AML-193 (cell line): ENCODE measurements at places on chromosomes 5 and 9.

DNA sequence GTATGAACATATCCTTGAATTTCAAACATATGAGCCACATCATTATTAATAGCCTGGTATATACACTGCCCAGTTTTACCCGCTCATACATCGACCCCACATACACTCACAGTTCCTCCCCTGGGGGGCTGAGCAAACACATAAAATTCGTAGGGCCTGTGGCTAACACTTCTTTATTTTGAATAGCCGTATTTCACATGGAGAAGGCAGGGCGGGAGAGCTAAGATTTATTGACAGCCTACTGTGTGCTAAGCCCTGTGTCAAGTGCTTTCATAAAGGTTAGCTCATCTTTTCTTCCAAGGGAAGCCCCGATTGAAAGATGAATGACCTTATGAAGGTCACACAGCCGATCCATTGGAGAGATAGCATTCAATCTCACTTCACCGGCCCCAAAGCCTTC lies 134.4 kb downstream of the ENC1 start:
- no peak for DNase-seq

DNA sequence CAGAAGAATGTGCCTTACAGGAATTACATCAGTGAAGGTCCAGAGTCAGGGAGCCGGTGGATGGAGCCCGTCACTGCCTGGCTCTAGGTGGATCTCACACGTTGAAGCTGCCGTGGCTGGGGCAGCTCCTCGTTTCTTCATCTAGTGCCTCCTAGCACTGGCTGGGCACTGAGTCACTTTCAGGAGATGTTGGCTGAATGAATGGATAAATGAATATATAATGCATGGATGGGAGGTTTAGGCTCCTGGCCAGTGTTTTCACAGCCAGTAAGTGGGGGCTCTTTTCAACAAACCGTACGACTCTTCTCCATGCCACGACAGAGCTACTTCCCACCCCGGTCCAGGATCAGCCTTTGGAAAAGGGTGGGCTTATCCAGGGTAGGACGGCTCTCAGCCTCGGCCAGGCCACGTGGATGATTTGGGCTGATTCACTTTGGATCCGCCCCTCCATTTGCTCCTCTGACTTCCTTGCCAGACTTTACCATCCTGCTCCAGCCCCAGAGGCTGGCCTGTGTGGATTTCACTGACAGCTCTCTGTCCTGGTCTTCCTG lies 1.3 kb upstream of the SH3PXD2B start:
- DNase-seq: no peak

DNA sequence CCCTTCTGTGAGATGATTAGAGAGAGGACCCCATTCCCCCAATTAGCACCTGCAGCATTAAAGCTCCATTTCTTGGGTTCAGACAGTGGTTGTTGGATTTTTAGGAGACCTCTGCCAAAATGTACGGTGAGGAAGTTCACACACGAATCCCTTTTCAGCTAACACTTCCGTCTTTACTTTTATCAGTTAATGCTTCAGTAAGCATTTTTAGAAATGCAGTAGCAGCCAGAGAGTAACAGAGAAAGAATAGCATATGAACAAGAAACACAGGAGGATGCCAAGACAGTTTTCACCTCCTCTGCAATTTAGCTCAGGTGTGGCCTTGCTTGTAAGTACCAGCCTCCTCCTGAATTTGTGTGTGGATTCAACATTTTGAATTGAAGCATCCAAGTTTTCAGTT lies 312.9 kb downstream of the ISL1 start:
- no peak for DNase-seq

- DNase-seq: no peak
Measured at GRCh38 chr9:115234094-115234493, 116.1 kb upstream of the TNC start.

- DNase-seq: peak; percentile 61
Measured at GRCh38 chr5:157271740-157272271, 5.9 kb downstream of the CYFIP2 start.

DNA sequence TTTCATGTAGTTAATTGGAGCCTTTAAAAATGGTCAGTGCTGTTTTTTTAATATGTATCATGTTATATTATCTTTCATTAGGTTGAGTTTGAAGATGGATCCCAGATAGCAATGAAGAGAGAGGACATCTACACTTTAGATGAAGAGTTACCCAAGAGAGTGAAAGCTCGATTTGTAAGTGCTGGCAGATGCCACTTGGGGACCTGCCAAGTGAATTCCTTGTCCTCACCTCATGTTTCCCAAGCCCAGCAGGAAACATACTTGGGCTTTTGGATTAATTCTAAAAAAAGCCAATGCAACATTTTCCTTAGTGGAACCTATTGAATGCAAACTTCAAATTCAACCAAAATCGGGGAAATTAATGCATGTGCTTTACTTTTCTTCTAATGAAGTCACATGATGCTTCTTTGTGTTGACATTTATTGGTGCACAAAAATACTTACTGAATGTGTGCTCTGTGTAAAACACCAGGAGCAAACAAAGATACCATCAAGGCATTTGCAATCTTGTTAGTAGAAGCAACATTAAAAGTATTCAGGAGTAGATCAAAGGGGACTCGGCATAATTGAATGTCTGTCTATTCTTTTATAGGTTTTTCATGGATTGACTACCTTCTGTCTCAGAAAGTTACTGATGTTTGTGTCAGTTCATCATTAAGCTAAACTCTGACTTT lies 412.1 kb downstream of the KDM4C start:
- DNase-seq: no peak

DNA sequence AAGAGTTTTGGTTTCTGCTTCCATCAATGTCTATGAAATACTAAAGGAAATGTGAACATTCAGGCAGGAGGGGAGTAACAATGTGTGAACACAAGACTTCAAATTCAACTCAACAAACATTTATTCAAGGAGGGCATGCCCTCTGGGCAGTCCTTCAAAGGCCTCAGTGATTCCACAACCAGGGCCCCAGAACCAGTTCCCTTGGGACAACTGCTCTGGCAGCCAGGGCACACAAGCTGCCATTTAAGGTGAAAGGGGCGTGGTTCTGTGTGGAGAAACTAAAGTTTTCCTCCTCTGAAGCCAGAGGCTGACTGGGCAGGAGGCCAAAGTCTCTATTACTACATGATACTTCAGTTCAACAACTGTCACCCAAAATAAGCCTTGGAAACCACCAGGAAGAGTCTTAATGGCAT lies 3.2 kb downstream of the RBM18 start:
- peak; percentile 9 for DNase-seq

- no peak for DNase-seq
Measured at GRCh38 chr5:123261752-123262151, 161.5 kb downstream of the CEP120 start.

- DNase-seq: no peak
Measured at GRCh38 chr5:149079883-149080282, 17.0 kb upstream of the SH3TC2 start.

GRCh38 chr5:10303699-10304170 lies 4.0 kb downstream of the CMBL start:
- DNase-seq: no peak

DNA sequence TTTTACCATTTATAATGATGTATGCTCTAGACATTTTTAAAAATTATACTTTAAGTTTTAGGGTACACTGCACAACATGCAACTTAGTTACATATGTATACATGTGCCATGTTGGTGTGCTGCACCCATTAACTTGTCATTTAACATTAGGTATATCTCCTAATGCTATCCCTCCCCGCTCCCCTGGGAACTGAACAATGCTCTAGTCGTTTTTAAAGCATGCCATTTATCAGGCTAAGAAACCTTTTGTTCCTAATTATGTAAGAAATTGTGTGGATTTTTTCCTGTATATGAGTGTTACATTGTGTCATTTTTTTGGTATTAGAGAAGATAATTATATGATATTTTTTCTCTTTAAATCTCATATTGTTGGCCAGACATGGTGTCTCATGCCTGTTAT lies 72.8 kb upstream of the SGCD start:
- DNase-seq: no peak

DNA sequence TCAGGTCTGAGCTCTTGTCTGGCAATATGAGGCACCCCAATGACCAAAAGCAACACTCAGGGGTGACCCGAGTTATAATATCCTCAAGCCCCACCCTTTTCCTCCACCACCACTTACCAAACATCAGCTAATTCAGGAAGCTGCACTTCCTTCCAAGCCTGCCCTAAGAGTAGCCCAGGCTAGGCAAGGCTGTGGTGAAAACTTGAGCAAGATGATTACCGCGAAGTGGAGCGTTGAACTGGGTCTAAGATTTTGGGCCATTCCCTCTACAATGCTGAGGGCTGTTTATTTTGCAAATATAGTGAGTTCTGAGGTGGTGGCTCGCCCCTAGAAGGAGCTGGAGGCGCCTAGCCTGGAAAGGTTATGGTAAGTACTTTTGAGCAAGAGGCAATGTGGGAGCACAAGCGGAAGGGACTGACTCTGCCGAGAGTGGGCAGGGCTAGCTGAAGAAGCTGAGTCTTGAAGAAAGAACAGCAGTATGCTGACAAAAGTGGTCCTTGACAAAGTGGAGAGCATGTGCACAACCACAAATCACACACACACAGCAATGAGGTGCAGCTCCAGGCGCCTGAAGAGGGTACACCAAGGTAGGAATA lies at the start of gene HK3:
HK3 (minus strand) TSS at position 51 of the 596 bp plus-strand sequence. CDS start 3,187 bp downstream, outside the sequence.
- peak; percentile 87 for DNase-seq

DNA sequence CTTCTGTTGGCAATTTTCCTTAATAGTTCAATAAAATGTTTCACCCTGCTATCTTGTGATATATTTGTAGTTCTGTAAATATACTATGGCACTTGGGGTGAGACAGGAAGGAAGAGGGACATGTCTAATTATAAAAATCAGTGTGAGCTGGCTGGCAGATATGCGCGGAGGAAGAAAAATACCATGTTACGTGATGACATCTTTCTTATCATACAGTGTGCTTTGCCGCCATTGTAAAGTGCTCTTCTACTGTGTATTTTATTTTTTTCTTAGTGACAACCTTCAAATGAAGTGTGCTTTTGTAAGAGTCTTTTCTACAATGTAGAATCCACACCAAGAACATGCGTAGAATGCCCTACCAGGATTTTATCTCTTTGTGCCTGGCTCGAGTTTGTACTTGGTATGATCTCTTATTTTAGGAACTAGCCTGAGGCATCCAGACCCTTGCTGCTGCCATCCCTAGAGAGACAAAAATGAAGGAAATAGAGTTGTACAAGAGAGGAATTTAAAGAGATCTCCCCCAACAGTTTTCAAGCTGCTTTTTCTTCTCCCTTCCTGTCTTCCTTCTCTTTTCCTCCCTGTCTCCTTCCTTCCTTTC lies 46.7 kb upstream of the RIOK2 start:
- DNase-seq: no peak
